Right lobe of liver (tissue), 6 donors: ENCODE measurements at places on chromosomes 3 and 15. TPM values are rescaled to one million over a fixed set of nuclear protein-coding genes. Genes with fewer than 3 reads are reported as not detected.

- H3K4me1 ChIP-seq = no peaks in the 10 kb centered on the region
- no peaks in the 10 kb centered on the region for H3K27me3 ChIP-seq
- H3K36me3 ChIP-seq = no peaks in the 10 kb centered on the region
- no peak overlapping the region for H3K27ac ChIP-seq
Observed at GRCh38 chr15:37682304-37682703, 252.1 kb upstream of the TMCO5A start.

DNA sequence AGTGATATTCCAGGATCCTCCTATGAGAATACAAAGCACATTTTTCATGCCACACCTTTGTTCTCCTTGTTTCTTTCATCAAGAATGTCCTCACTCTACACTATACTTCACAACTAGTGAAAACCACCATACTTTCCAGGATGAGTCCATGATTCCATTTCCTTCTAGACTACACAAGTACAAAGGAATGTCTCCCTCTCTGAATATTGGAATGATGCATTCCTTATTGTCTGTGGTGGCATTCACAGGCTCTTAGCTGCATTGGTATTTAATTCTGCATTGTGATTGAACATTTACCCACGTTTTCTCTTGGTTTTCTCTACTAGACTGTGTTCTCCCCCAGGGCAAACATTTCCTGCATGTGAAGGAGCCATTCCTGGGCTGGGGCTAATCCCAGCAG is 217.5 kb downstream of the RAP2B start:
- H3K27ac ChIP-seq = no peak overlapping the region
- no peak overlapping the region for H3K4me3 ChIP-seq
- H3K4me1 ChIP-seq = no peaks in the 10 kb centered on the region
- DNase-seq = no peak

INAFM2 gene
- total RNA-seq = 6.0 TPM

BNC1 gene
- not detected for total RNA-seq

DNA sequence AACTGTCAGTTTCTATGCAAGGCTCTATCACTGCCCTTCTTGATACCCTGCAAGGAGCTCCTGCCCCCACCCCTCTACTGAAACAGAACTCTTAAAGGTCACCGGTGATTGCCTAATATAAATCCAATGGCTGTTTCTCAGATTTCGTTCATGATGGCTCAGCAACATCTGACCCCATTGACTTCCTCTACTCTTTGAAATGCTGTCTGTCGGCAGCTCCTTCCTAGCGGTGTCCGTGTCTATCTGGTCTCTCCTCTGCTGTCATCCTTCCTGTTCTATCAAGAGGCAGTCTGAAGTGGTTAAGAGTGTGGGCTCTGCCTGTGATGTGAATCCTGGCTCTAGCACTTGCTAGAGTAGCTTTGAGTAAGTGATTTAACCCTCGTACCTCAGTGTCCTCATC is 5.5 kb downstream of the TMEM266 start:
- H3K36me3 ChIP-seq = no peaks in the 10 kb centered on the region
- H3K27ac ChIP-seq = no peak overlapping the region
- DNase-seq = no peak
- no peaks in the 10 kb centered on the region for H3K27me3 ChIP-seq
- no peaks in the 10 kb centered on the region for H3K4me1 ChIP-seq

- DNase-seq = peak; percentile 58
- no peak overlapping the region for H3K27ac ChIP-seq
- no peaks in the 10 kb centered on the region for H3K36me3 ChIP-seq
- H3K27me3 ChIP-seq = no peaks in the 10 kb centered on the region
Observed at GRCh38 chr15:77634266-77634962, 1.7 kb upstream of the LINGO1 start.

FAM81A gene
- not detected for total RNA-seq

TGM5 gene
- not detected for total RNA-seq

NOX5 gene
- total RNA-seq = not detected

DNA sequence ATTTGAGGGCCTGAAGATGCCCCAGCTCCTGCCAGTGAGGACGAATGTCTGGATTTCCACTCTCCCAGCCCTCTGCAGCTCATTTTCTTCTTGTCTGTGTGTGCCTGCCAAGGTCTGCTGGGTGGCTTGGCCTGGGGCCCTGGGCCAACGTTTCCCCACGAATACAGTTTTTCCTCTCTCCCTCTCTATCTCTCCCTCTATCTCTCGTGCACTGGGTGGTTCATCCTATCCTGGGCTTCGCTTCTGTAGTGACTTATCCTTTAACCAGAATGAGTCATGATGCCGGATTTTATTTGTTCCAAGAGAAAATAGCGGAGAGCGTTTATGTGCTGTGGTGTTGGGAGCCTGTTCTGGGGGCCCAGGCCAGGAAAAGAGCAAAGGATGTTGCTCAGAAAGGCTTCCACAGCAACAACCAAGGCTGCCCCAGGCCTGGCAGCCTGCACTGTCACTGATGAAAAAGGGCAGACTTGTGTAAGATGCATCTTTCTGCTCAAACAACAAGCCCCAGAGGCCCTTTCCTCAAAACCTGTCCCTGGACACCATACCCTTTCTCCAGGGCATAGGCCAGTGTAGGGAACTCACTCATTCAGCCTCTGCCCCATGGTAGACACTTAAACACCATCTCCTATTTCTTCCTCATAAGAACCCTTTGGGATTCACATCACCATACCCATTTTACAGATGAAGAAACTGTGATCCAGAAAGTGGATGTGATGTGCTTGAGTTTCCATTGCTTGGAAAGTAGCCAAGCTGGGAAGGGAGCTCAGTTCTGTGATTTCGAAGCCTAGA is 47.3 kb downstream of the ITGA11 start:
- no peak overlapping the region for H3K27ac ChIP-seq
- H3K4me1 ChIP-seq = no peaks in the 10 kb centered on the region
- no peak overlapping the region for H3K4me3 ChIP-seq
- no peaks in the 10 kb centered on the region for H3K27me3 ChIP-seq
- no peaks in the 10 kb centered on the region for H3K36me3 ChIP-seq

FEZF2 gene
- total RNA-seq = not detected

GNAT1 gene
- not detected for total RNA-seq

GPR87 gene
- total RNA-seq = not detected

UBE2E1 gene
- 32.9 TPM for total RNA-seq
